Caki2 (cell line): ENCODE measurements at places on chromosomes 1 and 21. TPM values are rescaled to one million over a fixed set of nuclear protein-coding genes. Genes with fewer than 3 reads are reported as not detected.

The ERICH3 gene
- total RNA-seq: not detected in 2 replicates

The WDR26 gene
- 19.8 and 29.9 TPM in 2 replicates for total RNA-seq

The FAM151A gene
- not detected in 2 replicates for total RNA-seq

The FRRS1 gene
- 7.2 and 7.9 TPM in 2 replicates for total RNA-seq

The CD247 gene
- total RNA-seq: not detected in 2 replicates

The AMY1C gene
- total RNA-seq: not detected in 2 replicates

The PYHIN1 gene
- total RNA-seq: not detected in 2 replicates

The DIRAS3 gene
- total RNA-seq: not detected in 2 replicates

The S100A16 gene
- total RNA-seq: 310 and 401 TPM in 2 replicates

The OVAAL gene
- total RNA-seq: 0.61 TPM in 1 of 2 replicates, not detected in the other

The AGT gene
- total RNA-seq: not detected in 2 replicates

The AADACL3 gene
- not detected in 2 replicates for total RNA-seq

The HRNR gene
- total RNA-seq: not detected in 2 replicates

The PTCH2 gene
- not detected in 2 replicates for total RNA-seq

The GJB3 gene
- 0.58 TPM in 1 of 2 replicates, not detected in the other for total RNA-seq

The IGFN1 gene
- total RNA-seq: 65.4 and 75.0 TPM in 2 replicates

The CFH gene
- total RNA-seq: 2.8 and 5.7 TPM in 2 replicates

The GJC2 gene
- 0.10 TPM in 1 of 2 replicates, not detected in the other for total RNA-seq

The LENEP gene
- total RNA-seq: not detected in 2 replicates

The EGLN1 gene
- total RNA-seq: 54.6 and 64.3 TPM in 2 replicates

The CFAP141 gene
- total RNA-seq: not detected in 2 replicates

The PLA2G2D gene
- not detected in 2 replicates for total RNA-seq

The LCE1F gene
- not detected in 2 replicates for total RNA-seq

The ANGPTL1 gene
- not detected in 2 replicates for total RNA-seq

The CHIT1 gene
- total RNA-seq: not detected in 2 replicates

The RCOR3 gene
- total RNA-seq: 6.6 and 34.3 TPM in 2 replicates

The NHLH2 gene
- total RNA-seq: not detected in 2 replicates

The PPFIA4 gene
- 8.7 and 15.3 TPM in 2 replicates for total RNA-seq

The AMPD1 gene
- total RNA-seq: not detected in 2 replicates

The BSND gene
- total RNA-seq: not detected in 2 replicates

The SYCP1 gene
- total RNA-seq: not detected in 2 replicates

The GPR52 gene
- not detected in 2 replicates for total RNA-seq

The TRIM67 gene
- total RNA-seq: 1.3 TPM in 1 of 2 replicates, not detected in the other

The SYT14 gene
- 0.23 TPM in 1 of 2 replicates, not detected in the other for total RNA-seq

The MYOCOS gene
- not detected in 2 replicates for total RNA-seq

The RAB42 gene
- not detected in 2 replicates for total RNA-seq
